Left cardiac atrium (tissue), 4 donors: ENCODE measurements at places on chromosomes 13 and 19. TPM values are rescaled to one million over a fixed set of nuclear protein-coding genes. Genes with fewer than 3 reads are reported as not detected.

The FBXO17 gene
- 7.8 TPM for total RNA-seq

The CASP14 gene
- total RNA-seq = not detected

The NCAN gene
- not detected for total RNA-seq

The GNG7 gene
- total RNA-seq = 19.8 TPM

The CRB3 gene
- not detected for total RNA-seq

The SYMPK gene
- total RNA-seq = 29.0 TPM

The ZNF808 gene
- 25.1 TPM for total RNA-seq

The EID2B gene
- 2.3 TPM for total RNA-seq

The ZNF829 gene
- total RNA-seq = 2.9 TPM

The FREM2 gene
- 0.03 TPM for total RNA-seq

The DUS3L gene
- 15.3 TPM for total RNA-seq

The CDX2 gene
- total RNA-seq = not detected

The LPAR2 gene
- 2.6 TPM for total RNA-seq

The NOVA2 gene
- 4.2 TPM for total RNA-seq

The RB1 gene
- 24.5 TPM for total RNA-seq

The ACP7 gene
- total RNA-seq = not detected
